Stimulated activated CD4-positive, alpha-beta T cell treated with anti-CD3 and anti-CD28 coated beads, Interleukin-4, amount 100 ng/mL, for 48 hours (primary cell): ENCODE measurements at places on chromosomes 3 and 15.

GRCh38 chr3:71903112-71903495 is 118.2 kb upstream of the PROK2 start:
- no peak for DNase-seq

DNA sequence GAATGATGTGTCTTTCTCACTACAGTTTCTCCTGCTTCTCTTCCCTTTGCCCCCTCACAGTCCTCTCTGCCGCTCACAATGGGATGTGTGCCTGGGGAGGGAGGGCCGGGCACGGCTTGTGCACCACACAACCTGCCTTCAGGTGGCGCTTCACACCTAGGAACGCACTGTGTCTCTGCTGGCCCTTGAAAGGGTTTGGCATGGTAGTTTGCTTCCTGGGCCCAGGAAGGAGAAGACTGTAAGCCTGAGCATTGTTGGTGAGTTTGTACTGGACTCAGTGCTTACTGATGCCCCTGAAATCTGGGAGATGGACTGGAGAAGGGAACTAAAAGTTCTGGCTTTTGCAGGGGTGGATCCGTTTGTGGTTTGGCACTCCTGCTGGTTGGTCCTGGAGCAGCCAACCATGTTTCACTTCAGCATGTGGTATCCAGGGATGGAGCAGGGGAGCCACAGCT is 9.2 kb downstream of the ALPK3 start:
- no peak for DNase-seq

GRCh38 chr3:123080864-123081562 is 14.2 kb downstream of the PDIA5 start:
- DNase-seq: no peak

DNA sequence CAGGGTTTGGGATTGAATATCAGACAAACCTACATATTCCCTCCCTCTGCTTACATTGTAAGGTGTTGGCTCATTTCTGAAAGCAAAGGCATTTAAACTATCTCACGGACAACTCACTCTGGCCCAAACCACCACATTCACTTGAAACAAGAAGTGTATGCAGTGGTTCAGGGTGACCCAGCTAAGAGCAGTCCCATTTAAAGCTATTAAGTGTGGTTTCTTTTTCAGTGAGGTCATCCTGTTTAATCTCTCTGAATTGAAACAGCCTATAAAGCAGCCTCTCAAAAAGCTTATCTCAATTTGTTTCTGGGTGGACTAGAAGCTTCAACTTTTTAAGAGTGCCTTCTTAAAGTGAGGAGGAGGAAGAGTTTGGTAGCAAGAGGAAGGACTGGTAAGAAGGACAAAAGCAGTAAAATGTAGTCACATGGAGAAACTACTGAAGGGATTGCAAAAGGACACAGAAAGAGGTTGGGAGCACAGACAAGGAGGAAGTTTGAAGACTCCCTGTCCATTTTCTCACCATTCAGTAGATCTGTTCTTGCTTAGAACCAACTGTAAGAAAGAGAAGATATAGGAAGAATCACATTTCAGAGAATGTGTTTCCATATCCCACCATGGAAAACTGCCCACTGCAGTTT is 151.6 kb downstream of the TMCO5A start:
- no peak for DNase-seq

DNA sequence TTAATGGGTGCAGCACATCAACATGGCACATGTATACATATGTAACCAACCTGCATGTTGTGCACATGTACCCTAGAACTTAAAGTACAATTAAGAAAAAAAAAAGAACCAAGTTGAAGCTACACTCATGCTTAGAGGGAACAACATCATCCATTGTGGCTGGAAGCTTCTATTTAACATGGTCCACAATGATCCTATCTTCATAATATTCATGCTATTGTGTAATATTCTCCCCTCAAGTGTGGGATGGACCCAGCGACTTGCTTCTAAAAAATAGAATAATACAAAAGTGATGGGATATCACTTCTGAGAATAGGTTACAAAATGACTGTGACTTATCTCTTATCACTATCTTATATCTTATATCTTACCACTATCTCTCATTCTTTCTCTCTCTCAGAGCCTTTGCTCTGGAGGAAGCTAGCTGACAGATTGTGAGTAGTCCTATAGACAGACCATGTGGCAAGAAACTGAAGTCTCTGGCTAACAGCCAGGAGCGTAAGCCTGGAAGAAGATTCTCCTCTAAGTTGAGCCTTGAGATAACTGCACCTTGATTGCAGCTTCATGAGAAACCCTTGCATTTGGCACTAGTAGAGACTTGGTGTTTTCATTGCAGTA is 198.5 kb upstream of the MRPL3 start:
- no peak for DNase-seq
